ENCODE measurements at places on chromosomes 4 and X.

GRCh38 chrX:138484451-138484850 lies 227.1 kb downstream of the FGF13 start:
- no peak for DNase-seq

DNA sequence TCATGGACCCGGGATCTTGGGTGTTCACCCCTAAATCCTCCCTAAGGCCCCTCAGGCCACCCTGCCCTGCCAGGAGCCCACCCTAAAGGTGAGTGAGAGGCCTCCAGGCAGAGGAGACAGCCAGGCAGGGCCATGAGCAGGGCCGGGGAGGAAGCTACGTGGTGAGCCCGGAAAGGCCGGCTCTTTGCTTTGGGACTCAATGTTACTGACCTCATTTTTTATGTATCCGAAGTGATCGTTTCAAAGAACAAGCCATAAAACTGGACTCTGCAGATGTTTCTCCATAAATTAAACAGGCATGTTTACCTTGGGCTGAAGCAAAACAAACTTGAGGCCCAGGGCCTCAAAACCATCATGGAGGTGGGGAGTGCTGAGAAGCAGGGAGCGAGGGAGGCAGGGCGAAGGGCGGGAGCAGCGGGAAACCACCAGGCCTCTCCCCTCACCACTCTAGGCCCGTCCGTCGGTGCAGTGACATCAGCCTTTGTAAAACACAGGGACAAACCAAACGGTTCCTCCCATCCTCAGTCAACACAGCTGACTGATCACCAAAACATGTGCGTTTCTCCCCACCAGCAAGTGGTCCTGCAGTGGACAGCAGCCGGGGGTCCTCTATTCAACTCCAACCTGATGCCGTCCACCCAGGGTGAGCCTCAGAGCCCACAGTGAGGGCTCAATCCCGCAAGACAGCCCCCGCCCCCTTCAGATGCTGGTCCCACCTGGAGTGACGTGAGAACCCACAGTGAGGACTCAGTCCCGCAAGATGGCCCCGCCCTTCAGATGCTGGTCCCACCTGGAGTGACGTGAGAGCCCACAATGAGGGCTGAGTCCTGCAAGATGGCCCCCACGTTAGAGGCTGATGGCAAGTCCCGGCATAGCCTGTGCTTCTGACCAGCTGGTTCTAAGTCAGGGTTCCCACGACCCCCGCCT lies 102.9 kb upstream of the LRPAP1 start:
- no peak for DNase-seq

DNA sequence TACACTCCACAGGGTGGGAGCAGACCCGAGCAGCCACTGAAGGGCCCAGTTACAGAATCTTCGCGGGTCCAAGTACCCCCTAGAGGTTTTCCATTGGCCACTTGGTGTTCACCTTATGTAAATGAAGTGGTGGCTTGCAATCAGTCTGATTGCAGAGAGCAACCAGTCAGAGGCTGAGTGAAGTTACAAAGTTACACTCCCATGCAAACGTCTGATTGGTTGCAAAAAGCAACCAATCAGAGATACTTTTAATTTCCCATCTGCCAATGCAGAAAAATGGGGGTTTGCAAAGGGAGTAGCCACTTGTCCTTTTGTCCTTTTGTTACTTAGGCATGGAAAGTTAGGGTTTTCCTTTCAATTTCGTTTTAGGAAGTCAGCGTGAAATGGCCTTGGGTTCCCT lies 27.0 kb upstream of the NKAP start:
- no peak for DNase-seq

DNA sequence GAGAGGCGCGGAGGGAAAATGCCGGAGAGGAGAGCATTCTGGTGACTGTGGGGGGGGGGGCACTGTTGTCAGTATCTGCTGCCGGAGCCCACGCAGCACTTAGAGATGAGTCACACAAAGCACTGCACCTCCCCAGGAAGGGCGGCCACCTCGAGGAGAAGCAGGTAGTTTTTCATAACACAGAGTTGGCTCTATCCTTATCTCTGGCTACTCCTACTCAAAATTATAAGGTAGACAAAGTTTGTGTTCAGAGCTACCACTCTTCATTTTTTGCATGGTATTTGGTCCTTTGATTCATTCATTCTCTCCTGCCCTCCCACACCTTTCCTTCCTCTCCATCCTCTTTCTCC lies 76.2 kb upstream of the SCOC start:
- DNase-seq: no peak

DNA sequence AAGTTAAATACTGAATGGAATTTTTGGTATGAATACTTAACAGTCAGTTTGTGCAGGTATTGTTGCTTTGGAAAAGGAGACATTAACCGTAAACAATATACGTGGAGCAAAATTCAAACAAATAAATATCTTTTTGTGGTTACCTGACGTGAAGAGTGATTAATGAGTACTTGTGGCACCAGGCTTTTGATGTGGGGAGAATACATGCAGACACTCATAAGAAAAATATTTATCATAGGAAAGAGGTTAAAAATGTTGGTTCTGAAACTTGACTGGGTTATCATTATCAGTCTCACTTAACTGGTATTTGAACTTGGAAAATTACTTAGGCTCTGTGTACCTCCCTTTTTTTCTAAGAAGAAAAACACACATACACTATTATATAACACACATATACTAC lies 136.4 kb upstream of the NDST4 start:
- no peak for DNase-seq

DNA sequence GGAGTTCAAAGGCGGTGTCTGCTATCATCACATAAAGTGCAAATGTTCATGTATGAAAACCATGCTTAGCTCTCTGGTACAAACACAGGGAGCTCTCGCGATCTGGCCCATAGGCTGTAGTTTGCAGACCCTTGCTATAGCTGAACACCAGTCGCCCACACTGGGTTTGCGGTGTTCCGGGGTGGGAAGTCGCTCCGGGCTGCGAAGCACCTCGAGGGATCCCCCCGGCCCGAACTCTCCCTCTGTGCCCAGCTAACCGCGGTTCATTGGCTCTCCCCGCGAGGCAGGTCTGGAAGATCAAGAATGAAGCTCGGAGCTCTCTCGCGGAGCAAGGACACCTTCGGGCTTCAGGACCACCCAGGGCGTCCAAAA lies 341 bp upstream of the PRPS2 start:
- DNase-seq: no peak

- DNase-seq: no peak
Observed at GRCh38 chr4:157739242-157739641, 433.6 kb downstream of the GASK1B start.

GRCh38 chr4:112181358-112182000 lies 36.2 kb downstream of the FAM241A start:
- DNase-seq: no peak

- no peak for DNase-seq
Observed at GRCh38 chrX:108412783-108413182, 25.4 kb downstream of the COL4A6 start.

- DNase-seq: no peak
Observed at GRCh38 chrX:49277535-49277830, 7.9 kb downstream of the PPP1R3F start.

DNA sequence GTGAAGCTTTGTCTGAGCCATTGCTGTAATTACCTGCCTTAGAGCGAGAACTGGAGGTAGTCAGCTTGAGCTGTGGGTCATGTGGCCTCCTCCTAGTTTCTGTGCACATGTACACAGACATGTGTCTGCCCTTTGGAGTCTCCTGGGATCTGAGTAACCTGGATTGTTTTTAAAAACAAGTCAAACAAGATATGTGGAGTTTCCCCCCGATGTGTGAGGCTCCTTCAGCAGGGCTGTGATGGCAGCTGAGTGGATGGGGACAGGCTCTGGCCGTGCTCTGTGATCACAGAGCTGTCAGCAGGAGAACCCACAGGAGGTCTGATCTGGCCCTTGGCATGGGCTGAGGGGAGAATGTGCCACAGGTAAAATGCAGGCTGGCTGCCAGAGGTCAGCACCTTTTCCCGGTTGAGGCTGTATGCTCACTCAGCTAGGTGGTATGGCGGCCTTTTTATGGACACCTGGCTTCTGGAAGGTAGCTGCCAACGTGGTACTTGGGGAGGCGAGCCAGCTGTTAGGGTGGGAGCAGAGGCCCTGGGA lies 38.4 kb downstream of the NOP14 start:
- DNase-seq: no peak

- DNase-seq: no peak
Observed at GRCh38 chr4:187865914-187866313, 129.7 kb upstream of the ZFP42 start.

GRCh38 chrX:53266914-53267313 lies 14.5 kb downstream of the IQSEC2 start:
- no peak for DNase-seq

DNA sequence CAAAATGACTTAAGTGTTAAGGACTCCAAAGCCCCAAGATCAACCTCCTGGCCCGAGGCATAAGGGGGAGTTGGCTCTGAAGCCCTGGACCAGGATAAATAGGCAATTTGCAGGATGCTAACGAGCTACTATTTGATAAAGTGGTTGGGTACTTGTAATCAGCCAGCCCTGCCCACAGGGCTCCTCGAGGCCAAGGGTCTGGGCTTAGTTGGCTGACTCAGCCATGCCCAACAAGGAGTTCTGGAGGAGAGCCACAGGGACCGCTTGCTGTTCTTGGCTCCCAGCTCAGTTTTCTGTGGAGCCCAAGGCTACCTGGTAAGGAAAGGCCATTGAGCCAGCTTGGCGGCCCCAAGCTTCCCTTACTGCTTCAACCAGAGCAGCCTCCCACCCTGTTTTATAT lies 7.8 kb downstream of the HMGB3 start:
- DNase-seq: no peak

DNA sequence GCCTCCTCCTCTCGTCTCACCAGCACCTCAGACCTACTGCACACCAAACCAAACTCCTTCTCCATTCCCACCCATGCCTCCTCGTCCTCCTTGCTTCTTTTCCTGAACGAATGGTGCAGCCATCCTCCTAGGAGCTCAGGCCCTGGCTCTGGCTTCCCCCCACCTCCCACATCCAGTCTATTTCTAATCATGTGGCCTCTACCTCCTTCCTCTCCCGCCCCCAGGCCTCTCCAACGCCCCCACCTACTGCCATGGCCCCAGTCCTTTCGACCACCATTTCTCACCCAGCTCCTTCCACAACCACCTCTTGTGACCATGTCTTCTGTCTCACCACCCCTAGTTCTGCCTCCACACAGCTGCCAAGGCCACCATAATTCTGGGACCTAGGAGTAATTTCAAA lies 127.1 kb downstream of the PJA1 start:
- DNase-seq: no peak

GRCh38 chrX:71438750-71439149 lies 72.6 kb downstream of the TAF1 start:
- no peak for DNase-seq

DNA sequence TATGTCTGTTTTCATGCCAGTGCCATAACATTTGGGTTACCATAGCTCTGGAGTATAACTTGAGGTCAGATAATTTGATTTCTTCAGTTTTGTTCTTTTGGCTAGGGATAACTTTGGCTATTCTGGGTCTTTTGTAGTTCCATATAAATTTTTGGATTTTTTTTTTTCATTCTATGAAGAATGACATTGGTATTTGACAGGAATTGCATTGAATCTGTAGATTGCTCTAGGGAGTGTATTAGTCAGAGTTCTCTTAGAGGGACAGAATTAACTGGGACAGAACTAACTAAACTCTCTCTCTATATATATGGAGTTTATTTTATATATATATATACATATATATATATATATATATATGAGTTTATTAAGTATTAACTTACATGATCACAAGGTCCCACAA lies 32.2 kb upstream of the SLIT2 start:
- DNase-seq: no peak

DNA sequence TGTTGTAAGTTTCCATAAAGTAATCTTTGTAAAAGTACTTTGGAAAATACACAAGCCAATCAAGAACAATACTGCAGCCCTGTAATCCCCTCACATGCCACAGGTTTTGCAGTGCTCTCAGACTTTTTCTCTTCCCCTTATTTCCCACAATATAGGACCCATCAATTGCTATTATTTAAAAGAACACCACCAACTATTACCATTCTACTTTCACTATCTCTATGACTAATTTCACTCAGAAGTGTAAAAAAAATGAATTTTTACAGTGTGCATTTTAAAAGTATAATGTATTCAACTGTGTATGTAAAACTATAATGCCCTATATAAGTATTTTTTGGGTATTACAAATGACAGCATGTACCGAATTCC lies 1.7 kb downstream of the ATP8A1 start:
- DNase-seq: no peak

DNA sequence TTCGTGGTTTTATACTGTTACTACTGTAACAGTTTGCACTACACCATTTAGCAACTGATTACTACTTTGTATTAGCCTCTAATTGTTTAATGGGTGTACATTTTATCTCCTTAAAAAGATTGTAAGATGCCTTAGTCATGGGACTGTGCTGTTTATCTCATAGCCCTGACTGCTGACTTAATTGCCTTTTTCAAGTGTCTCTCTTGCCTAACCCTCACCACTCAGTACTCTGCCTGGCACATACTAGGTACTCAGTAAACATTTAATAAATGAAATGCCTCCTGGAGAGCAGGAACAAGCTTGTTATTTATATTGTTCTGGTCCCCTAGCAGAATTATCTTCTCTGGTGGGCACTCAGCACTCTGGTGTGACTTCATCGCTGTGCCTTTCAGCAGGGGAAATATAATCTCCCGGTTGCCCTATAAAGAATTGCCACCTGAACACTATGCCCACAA lies 1.7 kb upstream of the STIM2 start:
- no peak for DNase-seq

- DNase-seq: no peak
Observed at GRCh38 chr4:166662266-166662843, 571.9 kb downstream of the SPOCK3 start.

DNA sequence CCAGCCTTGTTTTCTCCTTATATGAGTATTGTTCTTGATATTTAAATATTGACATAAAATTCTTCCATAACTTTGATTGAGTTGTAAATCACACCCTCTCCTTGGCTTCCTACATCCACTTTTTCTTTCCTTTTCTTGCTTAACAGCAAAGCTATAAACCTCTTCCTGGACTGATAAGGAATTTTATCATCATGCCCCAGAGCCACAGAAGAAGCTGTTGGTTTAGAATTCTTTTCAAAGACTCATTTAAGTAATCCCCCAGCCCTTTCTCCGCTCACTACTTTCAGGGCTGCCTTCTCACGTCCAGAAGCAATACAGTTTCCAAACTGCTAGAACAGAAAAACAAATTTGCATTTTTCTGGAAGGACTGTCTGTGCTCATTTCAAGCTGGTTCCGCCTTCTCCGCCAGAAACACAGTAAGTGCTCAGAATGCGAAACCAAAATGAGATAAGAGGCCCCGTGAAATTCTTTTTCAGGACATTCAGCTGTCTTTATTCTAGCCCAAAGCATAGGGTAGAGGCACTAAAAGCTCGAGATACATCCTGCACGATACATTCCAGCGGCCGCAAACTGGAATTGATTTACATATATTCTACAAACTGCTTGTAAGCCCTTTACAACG lies 849 bp downstream of the MID1 start:
- no peak for DNase-seq

DNA sequence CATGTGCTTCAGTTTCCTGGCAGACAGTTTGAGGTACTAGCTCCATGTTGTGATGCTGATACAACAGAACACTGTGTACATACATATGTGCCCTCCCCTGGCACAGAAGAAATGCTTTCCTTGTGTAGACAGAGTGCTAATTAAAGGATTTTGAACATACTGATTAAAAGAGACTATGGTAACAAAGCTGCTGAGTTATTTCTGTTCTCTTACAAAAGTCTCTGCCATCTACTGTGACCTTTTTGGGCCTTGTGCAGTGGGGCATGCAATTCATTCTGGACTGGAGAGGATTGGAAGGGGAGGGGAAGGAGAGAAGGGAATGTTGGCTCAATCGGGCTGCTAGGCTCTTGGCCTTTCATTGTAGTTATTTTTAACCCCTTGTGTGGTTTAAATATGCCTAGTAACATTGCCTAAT lies 6.0 kb downstream of the PDLIM5 start:
- DNase-seq: no peak
